ENCODE measurements at places on chromosomes 7 and 10. TPM values are rescaled to one million over a fixed set of nuclear protein-coding genes. Genes with fewer than 3 reads are reported as not detected.

GRCh38 chr10:123663522-123663921, 2.6 kb upstream of the GPR26 start:
- no peak for DNase-seq

DNA sequence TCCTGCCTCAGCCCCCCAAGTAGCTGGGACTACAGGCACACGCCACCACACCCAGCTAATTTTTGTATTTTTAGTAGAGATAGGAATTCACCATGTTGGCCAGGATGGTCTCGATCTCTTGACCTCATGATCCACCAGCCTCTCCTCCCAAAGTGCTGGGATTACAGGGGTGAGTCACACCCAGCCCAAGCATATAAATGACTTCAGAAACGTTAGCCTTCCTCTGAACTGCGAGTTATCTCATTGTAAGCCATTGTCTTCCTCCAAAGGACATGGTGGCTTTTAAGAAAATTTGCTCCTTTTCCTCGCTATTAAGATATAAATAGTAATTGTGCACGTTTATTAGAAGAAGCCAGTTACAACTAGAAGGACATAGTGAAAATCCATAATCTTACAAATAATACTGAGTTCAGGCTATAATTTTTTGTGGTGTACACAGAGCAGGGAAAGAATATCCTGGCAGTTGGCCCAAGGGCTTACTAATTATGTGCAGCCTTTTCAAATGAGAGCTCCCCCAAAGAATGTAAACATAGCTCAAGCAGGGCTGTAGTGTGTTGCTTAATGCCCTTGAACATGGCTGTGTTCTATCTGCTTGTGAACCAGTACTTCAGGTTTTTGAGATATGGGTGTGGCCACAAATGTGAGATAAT, 495.8 kb downstream of the PARD3 start:
- peak; percentile 77 for DNase-seq

ARL4A gene
- total RNA-seq = 38.5 TPM

SDHAF3 gene
- 22.6 TPM for total RNA-seq

DNA sequence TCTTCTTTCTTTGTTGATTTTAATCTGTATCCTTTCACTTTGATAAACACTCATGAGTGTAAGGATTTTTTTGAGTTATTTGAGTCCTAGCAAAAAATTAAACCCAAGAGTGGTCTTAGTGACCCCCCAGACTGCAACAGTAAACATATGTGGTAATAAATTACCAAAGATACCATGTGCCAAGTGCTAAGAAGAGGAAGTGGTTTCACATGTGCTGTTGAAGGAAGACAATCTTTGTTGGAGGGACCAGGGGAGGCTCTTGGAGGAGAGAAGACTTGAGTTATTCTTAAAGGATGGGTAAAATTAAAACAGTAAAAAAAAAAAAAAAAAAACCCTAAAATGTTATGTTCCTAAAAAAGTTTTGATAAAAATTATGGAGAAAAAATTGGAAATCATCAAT, 150.2 kb downstream of the SEC23IP start:
- no peak for DNase-seq
